A549 treated with CpdA at 1 μM for 4 hours (cell line): ENCODE measurements at places on chromosomes 2 and 18. TPM values are rescaled to one million over a fixed set of nuclear protein-coding genes. Genes with fewer than 3 reads are reported as not detected.

Gene SPC25
- total RNA-seq, result 16.5 to 22.3 TPM (median 19.2 TPM) in 5 replicates

Gene FBXO48
- 0.54 to 0.76 TPM (median 0.61 TPM) in 5 replicates for total RNA-seq

Gene FAM161A
- total RNA-seq, result 6.1 to 9.3 TPM (median 7.5 TPM) in 5 replicates

Gene PIAS2
- 8.1 to 8.9 TPM (median 8.2 TPM) in 5 replicates for total RNA-seq

Gene CD226
- 0.06 to 0.16 TPM (median 0.09 TPM) in 4 of 5 replicates, not detected in the other for total RNA-seq

Gene GRB14
- 4.3 to 6.9 TPM (median 5.8 TPM) in 5 replicates for total RNA-seq

Gene WNT10A
- 0.06 to 0.24 TPM (median 0.10 TPM) in 4 of 5 replicates, not detected in the other for total RNA-seq

Gene ALK
- 0.06 TPM in 1 of 5 replicates, not detected in the others for total RNA-seq

Gene GALR1
- not detected in 5 replicates for total RNA-seq

Gene DRC1
- 0.20 to 0.50 TPM (median 0.26 TPM) in 4 of 5 replicates, not detected in the other for total RNA-seq

Gene NEB
- total RNA-seq, result 0.29 to 0.86 TPM (median 0.34 TPM) in 5 replicates

Gene NYAP2
- total RNA-seq, result 0.02 TPM in 1 of 5 replicates, not detected in the others

Gene CTDSP1
- total RNA-seq, result 58.9 to 77.3 TPM (median 73.4 TPM) in 5 replicates

Gene ASIC4
- total RNA-seq, result 0.06 to 0.09 TPM (median 0.08 TPM) in 3 of 5 replicates, not detected in the others

Gene CYRIA
- total RNA-seq, result 0.19 to 0.32 TPM (median 0.31 TPM) in 5 replicates

Gene CFAP221
- 0.25 to 0.92 TPM (median 0.34 TPM) in 5 replicates for total RNA-seq

Gene DUSP19
- 0.57 to 1.3 TPM (median 0.61 TPM) in 5 replicates for total RNA-seq

Gene GALNT1
- total RNA-seq, result 48.9 to 68.6 TPM (median 55.8 TPM) in 5 replicates
